ENCODE measurements at places on chromosomes 2 and 18.

DNA sequence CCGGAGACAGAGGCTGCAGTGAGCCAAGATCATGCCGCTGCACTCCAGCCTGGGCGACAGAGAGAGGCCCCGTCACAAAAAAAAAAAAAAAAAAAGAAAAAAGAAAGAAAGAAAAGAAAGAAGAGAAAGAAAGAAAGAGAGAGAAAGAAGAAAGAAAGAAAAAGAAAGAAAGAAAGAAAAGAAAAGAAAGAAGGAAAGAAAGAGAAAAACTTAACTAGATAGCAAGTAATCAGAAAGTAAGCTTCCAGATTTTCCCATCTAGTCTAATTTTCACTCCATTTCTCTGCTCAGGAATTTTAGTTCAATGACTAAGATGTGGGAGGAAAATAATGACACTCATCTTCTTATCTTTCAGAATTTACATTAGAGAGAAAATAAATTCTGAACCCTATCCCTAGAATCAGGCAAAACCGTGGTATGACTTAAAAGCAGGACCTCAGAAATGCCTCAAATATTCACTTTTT lies 2.4 kb downstream of the GFPT1 start:
- H3K27ac ChIP-seq = no peak overlapping the region
- peaks cover 26% of the 10 kb centered on the region for H3K4me1 ChIP-seq
- H3K27me3 ChIP-seq = no peaks in the 10 kb centered on the region
- ATAC-seq = no peak
- H3K36me3 ChIP-seq = peaks cover 12% of the 10 kb centered on the region

DNA sequence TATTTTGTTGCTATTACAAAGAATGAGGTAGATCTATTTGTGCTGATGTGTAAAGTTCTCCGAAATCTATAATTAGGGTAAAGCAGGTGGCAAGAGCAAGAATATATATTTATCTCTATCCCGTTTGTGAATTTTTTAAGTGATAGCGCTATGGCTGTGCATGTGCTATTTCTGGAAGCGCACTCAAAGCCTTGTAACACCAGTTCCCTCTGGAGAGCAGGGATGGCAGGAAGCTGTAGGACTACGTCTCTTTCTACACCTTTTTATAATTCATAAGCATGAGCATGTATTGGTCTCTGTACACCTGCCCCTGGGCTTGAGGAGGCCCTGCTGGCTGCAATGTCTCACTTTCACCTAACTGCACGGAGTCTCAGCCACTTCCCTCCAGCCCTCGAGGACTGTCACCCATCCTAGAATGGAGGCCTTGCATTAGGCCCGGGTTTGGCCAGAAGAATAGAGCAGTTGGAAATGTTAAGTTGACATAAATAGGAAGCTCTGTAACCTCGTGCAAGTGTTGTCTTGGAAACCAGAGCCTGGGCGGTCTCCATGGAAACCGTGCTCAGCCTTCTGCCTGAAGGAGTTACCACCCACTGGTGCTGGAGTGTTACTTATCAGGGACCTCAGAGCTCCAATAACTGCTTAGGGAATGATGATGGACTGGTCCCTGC lies 20.9 kb downstream of the ITM2C start:
- no peaks in the 10 kb centered on the region for H3K36me3 ChIP-seq
- peaks cover 12% of the 10 kb centered on the region for H3K27me3 ChIP-seq
- ATAC-seq = no peak
- no peak overlapping the region for H3K27ac ChIP-seq
- no peaks in the 10 kb centered on the region for H3K4me1 ChIP-seq

DNA sequence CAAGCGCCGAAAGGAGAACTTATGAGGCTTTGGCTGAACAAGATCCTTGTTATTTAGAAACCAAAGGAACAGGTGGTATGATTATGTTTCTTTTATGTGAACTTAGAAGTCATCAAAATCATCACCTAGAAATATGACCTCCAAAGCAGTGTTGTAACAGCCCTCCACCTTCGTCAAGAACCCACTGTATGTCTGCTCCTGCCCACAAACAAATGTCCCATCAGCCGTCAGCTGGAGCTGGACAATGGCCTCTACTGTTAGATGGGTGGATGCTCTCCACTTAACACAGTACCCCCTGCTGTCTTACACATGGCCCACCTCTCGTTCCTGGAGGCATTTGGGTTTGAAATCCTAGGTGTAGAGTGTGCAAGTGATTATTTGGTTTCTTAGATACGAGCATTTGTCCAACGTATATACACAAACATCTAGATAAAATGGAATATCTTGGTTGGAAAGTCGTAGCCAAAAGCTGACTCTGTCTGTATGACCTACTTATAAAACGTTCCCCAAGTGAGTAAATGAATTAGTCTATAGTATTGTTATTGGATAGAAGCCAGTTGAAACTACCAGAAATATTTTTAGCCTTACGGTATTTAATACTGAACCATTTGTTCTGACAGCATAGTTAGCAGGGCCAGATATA lies 113.0 kb downstream of the CRIM1 start:
- H3K27ac ChIP-seq = no peak overlapping the region
- H3K4me3 ChIP-seq = no peak overlapping the region
- H3K4me1 ChIP-seq = no peaks in the 10 kb centered on the region
- no peaks in the 10 kb centered on the region for H3K36me3 ChIP-seq
- no peaks in the 10 kb centered on the region for H3K27me3 ChIP-seq

GRCh38 chr2:39403311-39403710 lies 33.8 kb downstream of the MAP4K3 start:
- H3K4me1 ChIP-seq = peaks cover 35% of the 10 kb centered on the region
- H3K4me3 ChIP-seq = no peak overlapping the region
- H3K36me3 ChIP-seq = no peaks in the 10 kb centered on the region

DNA sequence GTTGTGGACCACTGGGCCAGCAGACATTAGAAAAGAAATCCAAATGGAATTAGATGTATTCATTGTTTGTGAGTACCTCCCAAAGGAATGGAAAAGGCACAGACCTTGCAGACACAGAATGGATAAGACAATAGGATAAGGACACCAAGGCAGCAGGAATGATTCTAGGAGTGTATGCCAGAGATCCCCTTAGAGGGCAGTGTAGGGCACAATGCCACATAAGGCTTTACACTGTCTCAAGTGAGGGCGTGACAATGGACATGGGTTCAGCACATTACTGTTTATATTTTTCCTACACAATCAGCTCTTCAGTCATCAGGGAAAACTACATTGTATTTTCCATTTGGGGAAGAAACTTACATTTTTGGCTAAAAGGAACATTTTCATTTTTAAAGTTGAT lies 250.9 kb downstream of the PTH2R start:
- no peak overlapping the region for H3K27ac ChIP-seq
- no peaks in the 10 kb centered on the region for H3K27me3 ChIP-seq
- no peaks in the 10 kb centered on the region for H3K4me1 ChIP-seq
- no peaks in the 10 kb centered on the region for H3K36me3 ChIP-seq

- peak overlapping the region; percentile 31 for H3K4me3 ChIP-seq
- H3K27ac ChIP-seq = peak overlapping the region; percentile 4
- H3K27me3 ChIP-seq = no peaks in the 10 kb centered on the region
These were observed 41.5 kb upstream of the CAB39 start for GRCh38 chr2:230671117-230671516.

Measured in activated T-helper 17 cell treated with anti-CD3 and anti-CD28 coated beads, Interleukin-2, amount 50 U/mL, for 72 hours (primary cell).